ENCODE measurements at places on chromosomes 5 and 9.

DNA sequence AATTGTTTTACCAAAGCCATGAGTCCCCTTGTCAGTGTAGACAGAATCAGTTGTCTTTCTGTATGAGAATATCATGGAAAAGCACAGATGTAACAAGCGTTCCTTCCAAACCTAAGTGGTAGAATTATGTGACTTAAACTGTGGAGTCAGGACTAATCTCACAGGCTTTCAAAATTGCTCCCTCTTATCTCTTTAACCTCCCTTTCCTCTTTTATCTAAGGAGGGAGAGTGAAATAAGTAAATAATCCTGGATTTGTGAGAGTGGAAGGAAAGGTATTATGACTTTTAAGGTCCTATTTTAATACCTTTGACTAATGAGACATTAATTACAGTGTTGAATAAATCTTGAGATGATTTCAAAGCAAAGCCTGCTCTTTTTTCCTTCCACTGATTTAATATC, 52.4 kb upstream of the LIFR start:
- DNase-seq, result no peak

DNA sequence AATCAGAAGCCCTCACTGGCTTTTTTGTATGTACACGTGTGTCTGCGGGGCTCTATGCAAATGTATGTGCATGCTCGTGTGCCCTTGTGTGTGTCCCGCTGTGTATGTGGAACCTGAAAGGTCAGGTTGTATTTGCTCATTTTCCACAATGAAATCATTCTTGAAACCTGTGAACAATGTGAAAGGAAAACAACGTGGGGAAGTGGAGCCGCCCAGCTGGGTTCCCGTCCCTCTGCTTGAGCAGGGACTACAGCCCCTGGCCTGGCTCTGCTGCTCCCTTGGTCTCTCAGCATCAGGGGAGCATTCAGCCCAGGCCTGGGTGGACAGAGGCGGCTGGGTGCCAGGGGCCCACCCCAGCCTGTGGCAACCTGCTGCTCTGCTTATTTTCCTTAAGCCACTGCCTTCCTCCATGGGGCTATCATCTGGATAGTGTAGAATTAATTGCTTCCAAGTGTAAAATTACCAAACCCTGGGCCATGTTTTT, 3.0 kb downstream of the ECSCR start:
- no peak for DNase-seq

DNA sequence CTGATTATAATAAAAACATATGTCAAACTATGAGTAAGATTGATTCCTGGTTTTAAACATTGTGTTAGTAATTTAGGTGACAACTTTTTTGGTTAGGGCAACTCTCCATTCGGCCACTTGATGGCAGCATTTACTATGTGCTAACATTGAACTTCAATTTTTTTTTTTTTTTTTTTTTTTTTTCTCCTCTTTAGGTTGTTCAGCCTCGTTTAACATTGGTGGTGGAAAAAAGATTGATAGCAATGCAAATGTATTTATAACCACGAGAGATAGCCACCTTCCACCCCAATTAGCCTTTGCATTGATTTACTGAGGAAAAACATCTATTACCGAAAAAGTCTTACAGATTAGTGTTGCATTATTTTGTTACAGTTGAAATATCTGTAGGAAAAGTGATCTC, 159.1 kb downstream of the CSNK1G3 start:
- no peak for DNase-seq

GRCh38 chr5:10576121-10576789, 12.4 kb downstream of the ANKRD33B start:
- no peak for DNase-seq
